ENCODE measurements at places on chromosomes 5 and 9.

GRCh38 chr5:89342106-89342876, 459.3 kb upstream of the MEF2C start:
- DNase-seq, result no peak

DNA sequence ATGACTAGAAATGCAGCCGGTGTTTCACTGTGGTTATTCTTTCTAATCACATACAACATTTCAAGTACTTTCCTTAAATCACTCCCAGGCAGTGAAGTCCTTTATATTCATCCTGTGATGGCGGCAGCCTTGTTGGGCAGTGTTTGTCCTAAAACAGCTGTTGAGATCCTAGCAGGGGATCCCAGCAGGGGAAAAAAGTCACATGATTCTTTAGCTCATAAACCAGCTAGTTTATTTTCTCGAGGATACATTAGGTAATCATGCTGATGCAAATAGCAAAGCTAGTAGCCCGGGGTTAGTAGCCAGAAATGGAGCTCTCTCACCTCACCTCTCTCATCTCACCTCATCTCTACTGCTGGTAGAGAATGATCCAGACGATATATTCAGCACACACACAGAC, 70.5 kb downstream of the FOXD1 start:
- no peak for DNase-seq

- no peak for DNase-seq
These were observed 48.4 kb downstream of the ADAMTS16 start for GRCh38 chr5:5188376-5189050.

DNA sequence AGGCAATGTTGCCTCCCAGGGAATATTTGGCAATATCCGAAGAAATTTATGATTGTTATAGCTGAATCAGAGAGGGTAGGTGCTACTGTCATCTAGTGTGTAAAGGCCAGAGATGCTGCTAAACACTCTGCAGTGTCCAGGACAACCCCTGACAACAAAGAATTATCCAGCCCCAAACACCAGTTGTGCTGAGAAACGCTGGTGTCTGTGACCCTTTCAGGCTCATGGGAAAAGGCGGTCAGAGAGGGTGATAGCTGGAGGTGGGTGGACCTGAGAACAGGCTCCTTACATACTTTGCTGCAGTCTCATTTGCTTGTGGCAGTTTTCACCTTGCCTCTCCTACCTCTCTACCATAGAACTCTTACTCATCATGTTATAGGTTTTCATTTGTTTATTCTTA, 295.3 kb upstream of the DMRT1 start:
- DNase-seq, result no peak

- DNase-seq, result no peak
These were observed 180.7 kb upstream of the ZNF618 start for GRCh38 chr9:113695440-113695851.

DNA sequence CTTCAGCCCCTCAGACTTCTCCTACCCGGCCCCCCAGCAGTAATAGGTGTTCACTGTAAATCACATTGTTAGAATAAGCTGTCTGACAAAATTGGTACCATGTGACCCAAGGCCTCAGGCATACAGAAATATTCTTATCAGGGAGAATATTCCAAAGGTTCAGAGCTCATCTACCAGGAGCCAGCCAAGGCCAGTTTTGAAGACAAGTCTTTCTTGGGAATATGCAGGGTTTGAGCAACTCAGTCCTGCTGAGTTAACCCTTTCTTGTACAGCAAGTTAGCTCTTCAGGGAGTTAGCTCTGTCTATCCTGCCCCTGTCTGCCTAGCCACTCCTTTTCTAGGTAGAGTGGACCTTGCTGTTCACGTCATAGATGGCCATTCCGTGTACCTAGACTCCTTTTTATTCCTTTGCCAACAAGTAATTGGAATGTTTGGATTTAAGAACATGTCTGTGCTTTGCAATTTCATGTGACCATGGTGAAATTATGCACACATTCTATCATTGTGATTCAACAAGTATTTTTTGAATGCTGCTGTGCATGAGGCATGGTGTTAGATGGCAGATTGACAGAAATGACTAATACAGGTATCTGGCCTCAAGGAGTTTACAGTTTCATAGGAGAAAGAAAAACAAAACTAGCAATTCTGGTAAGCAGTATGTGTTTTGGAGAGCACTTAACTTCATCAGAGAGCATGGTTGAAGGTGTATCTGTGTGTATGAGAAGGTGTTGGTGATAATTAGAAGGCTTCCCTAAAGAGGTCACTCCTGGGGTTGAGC, 22.6 kb downstream of the TGFBR1 start:
- DNase-seq, result no peak

DNA sequence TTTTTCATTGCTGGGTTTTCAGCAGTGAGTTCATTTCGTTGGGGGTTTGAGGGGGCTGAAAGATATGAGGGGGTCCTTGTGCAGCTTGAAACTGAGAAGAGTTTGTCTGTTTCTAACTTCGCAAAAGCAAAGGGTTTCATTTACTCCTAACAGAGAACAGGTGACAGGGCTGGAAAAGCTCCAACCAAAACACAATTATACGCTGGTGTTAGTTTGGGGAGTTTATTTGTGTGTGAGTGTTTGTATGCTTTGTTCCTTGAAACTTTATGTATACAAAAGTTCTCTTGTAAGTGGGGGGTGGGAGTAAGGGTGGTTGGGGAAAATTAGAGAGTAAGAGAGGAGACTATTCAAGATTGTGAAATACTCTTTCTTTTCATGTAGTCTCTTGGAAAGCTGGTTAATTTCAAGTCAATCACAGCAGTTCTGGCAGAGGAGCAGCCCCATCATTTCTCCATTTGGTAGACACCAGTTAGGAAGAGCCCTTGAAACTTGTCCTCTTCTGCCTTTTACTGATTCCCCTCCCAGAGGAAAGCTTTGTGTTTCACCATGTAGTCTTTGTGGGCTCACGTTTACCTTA, 881 bp downstream of the TNFAIP8 start:
- no peak for DNase-seq

- DNase-seq, result no peak
These were observed 31.7 kb downstream of the FAM81B start for GRCh38 chr5:95422838-95423237.

GRCh38 chr9:110512817-110513216, 66.7 kb downstream of the SVEP1 start:
- no peak for DNase-seq

DNA sequence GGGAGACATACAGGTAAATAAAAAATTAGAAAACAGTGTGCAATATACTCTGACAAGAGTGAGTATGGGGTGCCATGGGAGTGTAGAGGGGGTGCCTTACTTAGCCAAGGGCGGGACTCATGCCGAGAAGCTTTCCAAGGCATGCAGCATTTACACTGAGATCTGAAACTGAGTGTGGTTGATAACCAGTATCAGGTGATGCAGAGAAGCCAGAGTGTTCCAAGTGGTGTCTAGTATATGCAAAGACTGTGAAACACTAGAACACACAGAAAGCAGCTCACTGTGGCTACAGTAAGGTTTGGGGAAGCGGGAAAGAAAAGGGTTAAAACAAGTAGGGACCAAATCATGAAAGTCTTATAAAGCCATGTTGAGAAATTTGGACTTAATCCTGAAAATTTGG, 30.5 kb upstream of the ERBIN start:
- DNase-seq, result no peak

DNA sequence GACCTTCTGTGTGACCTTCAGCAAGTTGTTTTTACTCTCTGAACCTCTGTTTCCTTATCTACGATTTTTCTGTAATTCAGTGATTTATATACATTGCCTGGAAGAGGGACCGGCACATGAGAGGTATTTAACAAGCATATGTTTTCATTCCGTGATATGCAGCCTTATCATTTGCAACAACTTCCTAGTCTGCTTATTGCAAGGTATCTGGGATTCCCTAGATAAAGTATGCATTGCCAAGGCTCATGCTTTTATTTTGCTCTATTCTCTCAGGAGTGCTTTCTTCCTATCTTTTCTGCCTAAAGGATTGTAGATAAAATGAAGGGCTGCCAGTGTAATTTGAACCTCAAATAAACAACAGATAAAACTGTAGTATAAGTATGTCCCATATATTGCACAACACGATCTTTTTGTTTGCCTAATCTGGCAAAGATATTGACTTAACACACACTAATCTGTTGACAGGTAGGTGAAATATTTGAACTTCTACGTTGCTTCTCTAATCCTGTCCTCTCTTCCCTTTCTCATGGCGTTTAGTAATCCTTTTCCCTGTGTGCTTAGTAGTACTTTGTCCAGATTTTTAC, 377.2 kb upstream of the TNC start:
- no peak for DNase-seq

DNA sequence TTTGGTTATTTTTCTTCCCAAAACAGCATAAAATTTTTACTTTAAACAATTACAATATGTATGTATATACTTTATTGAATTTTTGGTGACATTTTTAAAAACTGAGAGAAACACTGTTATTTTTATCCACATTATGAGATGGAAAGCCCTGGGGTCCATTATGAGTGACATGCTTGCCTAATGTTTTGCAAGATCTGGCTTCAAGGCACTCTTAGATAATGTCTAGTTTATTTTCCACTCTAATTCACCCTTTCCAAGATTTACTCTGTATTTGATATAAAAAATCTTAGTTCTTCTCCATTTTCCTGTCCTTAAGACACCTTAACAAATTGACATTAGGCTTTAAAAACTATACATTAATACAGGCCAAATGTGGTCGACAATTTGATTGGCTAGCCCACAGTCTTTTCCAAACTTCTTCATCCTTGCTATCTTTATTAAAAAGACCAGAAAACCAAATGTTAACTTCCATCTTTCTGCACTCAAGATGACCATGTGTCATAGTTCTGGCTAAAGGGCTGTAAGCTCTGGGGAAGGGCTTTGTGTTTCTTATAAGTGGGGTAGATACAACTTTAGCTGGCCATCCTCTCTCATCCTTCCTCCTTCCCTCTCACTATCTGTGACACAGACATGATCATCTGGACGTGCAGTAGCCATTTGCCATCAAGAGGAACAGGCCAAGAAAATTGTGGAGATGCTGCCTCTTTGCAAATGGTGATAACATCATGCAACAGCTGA, 561.1 kb downstream of the PDE4D start:
- no peak for DNase-seq

GRCh38 chr5:64603676-64604075, 86.6 kb upstream of the SHISAL2B start:
- no peak for DNase-seq

GRCh38 chr9:133160742-133161546, 2.8 kb downstream of the GBGT1 start:
- peak; percentile 66 for DNase-seq

- no peak for DNase-seq
These were observed 164.8 kb upstream of the VCAN start for GRCh38 chr5:83306572-83307241.

- no peak for DNase-seq
These were observed 241.3 kb downstream of the DEPDC1B start for GRCh38 chr5:60458666-60459065.

GRCh38 chr5:8429778-8430758, 561.1 kb downstream of the MTRR start:
- no peak for DNase-seq

DNA sequence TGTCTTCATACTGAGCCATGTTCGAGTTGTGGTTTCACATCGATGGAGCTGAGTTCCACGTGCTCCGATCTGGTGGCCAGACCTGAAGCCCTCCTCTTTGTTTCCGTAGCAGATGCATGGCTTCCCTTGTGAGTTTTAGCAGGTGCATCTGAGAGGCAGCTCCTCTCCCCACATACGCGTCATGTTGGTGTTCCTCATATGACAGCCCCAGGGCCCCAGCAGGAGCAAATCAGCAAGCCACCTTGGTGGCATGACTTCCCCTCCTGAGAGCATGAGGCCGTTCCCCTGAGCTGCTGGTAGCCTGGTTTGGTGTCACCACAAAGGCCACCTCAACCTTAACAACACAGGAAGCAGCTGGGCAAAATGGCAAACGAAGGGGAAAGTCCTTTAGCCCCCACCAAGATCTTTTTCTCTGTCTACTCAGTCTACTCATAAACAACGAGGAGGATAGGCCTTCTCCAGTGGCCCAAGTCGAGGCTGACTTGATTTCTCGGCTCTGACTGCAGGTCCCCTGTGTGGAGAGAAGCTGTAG, 5.9 kb downstream of the CYFIP2 start:
- DNase-seq, result peak; percentile 71

DNA sequence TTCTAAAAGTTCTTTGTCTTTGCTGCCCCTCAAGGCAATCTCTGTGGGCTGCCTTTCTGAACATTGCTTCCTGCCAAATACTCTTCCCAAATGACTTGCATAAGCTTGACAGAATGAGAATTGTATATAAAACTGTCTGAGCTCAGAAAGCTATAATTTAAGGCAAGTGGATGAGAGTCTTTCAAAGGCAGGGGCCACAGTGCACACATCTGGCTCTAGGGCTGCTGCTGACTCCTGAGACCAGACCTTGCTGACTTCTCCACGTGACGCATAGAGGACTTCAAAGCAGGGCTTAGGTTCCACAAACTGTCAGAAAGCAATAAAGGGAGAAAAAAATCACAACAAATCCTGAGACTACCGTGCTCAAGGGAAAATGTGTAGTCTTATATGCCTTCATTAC, 79.4 kb upstream of the DIRAS2 start:
- no peak for DNase-seq

GRCh38 chr5:53239301-53239990, 129.9 kb upstream of the MOCS2 start:
- no peak for DNase-seq

GRCh38 chr5:40346901-40347300, 332.8 kb upstream of the PTGER4 start:
- DNase-seq, result no peak

GRCh38 chr5:126509339-126509738, 85.7 kb downstream of the ALDH7A1 start:
- DNase-seq, result no peak

DNA sequence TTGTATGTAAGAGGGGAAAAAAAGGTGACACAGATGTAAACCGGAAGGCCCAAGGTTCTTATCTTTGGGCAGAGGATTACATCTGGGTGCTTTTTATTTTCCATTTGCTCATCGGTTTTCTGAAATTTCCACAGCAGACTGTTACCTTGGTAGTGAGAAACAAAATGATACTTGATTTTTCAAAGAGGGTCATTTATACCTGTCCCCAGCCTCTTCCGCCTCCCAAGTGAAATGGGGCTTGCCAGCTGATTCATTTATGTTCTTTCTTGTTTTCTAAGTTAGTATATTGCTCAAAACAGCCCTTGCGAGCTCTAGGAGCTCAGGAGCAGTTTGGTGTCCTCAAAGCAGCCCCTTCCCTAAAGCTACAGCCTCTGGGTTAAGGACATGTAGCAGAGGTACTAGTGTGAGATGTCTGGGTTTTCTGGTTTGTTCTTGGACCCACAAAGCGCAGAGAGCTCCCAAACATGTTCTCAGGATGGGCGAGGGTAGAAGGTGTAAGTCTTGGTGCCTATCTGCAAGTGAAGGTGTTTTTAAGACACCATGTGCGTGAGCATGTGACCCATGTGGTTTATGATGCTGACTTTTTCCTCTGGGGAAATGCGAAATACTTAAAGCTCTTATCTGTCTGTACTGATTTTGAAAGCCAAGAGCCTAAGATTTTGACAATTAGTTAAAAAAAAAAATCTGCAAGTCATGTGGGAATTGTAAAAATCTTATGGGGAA, 38.3 kb downstream of the DAPK1 start:
- DNase-seq, result no peak

- no peak for DNase-seq
These were observed 33.8 kb downstream of the JMY start for GRCh38 chr5:79269733-79270166.

Data from CD8-positive, alpha-beta memory T cell (primary cell).